ENCODE measurements at places on chromosomes 6 and 20.

DNA sequence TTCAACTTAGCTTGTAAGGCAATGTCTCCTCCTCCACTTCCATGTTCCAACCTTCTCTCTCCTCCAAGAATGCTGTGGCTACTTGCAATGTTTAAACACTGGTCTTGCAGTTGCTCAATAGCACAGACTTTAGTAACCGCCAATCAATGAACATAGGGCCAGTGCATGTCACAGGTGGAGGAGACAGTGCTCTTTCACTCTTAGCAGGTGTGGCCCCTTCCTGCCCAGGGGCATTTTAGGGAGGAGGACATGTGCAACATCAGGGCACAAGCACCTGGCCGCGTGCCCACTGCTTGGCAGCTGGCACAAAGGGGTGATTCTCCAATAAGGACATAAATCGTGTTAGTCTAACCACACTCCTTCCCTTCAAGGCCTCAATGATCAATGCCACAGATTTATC is 41.3 kb downstream of the ADGRF1 start:
- DNase-seq: peak; percentile 64

DNA sequence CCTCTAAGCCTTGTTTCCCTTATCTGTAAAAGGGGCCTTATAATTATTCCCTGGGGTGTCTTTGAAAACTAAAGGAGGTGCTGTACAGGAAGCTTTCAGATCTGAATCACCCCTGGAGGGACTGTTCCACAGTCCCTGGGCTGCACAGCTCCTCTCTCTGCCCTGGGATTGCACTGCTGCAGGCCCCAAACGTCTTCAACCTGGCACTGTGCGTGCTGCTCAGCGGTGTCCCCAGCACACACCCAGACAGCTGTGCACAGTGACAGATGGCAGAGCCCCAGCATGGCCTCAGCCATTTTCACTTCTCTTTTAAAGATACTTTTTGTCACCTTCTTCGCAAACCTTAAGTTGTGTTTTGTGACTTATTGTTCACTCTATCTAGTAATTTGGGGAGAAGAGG is 50.7 kb upstream of the INSM1 start:
- no peak for DNase-seq

- DNase-seq: no peak
These were observed 113.7 kb downstream of the FAM217A start for GRCh38 chr6:3965071-3965718.

DNA sequence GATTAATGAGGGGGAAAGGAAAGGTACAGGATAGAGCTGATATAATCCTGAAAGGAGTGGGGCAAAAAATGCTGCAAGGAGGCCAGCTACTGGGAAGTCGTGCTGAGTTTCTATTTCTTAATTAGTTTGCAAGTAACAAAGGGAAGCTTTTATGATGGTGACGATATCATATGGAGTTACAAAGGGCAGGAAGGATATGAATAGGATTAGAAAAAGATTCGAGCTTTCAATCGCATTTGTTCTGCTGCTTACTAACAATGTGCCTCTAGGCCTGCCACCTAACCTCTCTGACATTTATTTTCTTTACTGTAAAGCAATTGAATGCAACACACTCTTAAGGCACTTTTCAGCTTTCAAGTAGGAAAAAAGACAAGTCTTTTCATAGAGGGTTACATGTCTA is 219.2 kb downstream of the CLVS2 start:
- no peak for DNase-seq

- no peak for DNase-seq
These were observed 65.9 kb downstream of the CCN2 start for GRCh38 chr6:131885237-131885636.

DNA sequence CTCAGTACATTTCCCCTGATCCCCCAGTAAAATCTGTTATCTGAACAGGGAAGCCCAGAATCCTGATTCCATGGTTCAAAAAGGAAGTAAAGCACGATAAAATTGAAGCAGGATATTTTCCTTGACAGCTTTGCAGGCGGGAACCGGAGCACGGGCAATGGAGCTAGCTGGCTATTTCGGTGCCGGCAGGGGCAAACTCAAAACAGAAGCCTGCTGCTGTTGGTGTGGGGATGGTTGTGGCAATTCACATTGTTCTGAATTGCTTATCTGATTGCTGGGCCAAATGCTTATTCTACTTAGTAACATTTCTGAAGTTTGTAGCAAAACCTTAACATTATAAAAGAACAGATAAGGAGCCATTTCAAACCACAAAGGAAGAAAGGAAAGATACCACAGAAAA is 172.4 kb downstream of the MMS22L start:
- no peak for DNase-seq

DNA sequence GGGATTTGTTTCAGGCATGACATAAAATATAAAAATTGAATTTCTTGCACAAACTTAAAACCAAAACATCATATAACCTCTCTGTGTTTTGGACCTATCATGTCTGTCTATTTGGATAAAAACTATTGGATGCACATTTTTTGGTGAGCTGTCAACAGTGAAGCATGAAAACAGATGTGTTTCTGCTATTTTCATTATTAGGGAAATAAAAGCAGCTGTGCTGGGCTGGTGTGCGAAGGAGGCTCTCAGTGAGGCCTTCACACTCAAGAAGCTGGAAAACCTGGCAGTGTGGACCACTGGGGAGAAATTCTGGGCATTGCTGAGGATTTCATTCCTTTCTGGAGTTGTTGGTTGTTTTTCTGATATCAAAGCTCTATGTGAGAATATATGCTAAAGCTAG is 395.3 kb downstream of the GJA1 start:
- no peak for DNase-seq

DNA sequence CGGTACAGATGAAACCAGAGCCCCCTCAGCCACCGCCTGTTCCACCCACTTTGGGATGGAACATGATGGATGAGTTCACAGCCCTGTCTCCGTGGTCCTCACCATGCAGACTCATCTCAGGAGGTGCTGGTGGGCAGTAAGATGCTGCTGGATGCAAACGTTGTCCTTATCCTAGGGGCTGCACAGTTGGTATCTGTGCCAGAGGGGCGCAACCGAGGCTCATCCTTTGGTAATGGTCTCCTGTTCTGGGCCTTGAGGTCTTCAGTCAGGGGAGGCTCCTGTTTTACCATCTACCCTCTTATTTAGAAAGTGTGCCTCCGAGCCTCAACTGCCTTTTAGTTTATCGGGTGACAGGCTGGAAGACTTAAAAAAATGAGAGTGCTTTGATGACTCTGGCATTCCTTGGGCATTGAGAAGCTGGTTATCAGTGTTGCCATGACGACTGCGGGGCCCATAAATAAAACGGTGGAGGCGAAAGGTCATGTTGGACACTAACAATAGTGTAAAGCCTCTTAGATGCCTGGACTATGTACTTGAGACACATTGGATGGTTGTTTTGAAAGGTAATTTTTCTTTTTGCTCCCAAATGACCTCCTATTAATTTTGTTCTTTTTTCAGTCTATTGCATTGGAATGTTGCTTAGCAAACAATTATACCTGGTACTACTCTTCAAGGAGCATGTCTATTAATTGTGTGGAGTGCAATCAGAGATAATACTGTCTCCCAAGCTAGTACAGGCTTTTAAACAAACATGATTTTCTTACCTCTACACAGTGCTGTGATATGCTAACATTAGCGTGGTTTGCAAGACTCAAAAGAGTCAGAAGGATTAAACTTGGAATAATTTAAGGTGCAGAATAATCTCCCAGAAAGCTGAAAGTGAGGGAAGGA is 74.2 kb upstream of the DSP start:
- no peak for DNase-seq

DNA sequence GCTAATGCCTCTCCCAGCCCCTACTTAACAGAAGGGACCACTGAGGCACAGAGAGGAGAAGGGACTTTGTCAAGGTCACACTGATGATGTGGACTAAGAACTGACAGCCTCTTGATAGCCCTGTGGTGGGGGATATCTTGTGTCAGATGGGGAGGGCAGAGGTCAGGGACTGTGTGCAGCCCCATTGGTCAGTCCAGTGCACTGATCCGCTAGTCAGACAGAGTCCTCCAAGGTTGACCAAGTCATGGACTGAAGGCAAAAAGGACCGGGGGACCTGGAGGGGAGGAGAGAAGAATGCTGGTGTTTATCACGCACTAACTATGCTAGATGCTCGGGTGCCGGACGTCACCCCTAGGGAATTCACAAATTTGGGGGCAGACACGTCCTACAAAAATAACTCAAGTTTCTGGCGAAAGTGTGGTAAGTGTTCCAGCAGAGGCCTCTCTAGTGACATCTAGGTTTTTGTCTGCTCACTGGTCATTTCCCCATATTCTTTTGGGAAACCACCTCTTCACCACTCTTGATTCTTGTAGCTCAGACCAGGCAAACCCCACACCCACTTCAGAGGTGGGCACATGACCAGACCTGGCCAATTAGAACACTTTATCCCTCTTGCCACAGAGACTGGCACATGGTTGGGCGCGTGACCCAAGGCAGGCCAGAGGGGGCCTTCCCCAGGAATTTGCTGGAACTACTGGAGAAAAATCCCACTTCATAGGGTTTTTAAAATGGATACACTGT is 21.0 kb downstream of the TCF15 start:
- DNase-seq: no peak

- no peak for DNase-seq
These were observed 808.3 kb downstream of the TFAP2A start for GRCh38 chr6:9606435-9607134.

GRCh38 chr6:44854712-44855443 is 467.4 kb downstream of the CDC5L start:
- DNase-seq: no peak

DNA sequence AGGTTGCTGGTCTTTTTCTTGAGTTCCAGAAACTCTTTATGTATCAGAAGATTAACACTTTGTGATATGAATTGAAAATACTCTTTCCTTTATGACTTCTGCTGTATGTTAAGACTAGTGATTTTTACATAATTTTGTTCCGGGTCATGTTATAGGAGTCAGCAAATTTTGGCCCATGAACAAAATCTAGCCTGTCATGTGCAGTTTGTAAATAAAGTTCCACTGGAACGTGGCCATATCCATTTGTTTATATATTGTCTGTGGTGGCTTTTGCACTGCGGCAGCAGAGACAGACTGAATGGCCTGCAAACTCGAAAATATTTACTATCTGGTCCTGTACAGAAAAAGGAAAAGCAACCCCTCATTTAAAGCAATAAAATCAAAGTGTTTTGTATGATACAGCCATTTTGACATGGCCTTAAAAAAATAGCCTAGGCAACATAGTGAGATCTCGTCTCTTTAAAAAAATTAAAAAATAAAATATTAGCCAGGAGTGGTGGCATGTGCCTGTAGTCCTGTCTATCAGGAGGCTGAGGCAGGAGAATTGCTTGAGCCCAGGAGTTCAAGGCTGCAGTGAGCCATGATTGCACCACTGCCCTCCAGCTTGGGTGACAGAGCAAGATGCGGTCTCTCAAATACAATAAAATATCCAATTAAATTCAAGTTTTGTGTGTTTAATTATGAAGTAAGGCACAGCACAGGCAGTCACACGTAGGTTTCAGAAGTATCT is 36.9 kb downstream of the SNX9 start:
- DNase-seq: no peak

DNA sequence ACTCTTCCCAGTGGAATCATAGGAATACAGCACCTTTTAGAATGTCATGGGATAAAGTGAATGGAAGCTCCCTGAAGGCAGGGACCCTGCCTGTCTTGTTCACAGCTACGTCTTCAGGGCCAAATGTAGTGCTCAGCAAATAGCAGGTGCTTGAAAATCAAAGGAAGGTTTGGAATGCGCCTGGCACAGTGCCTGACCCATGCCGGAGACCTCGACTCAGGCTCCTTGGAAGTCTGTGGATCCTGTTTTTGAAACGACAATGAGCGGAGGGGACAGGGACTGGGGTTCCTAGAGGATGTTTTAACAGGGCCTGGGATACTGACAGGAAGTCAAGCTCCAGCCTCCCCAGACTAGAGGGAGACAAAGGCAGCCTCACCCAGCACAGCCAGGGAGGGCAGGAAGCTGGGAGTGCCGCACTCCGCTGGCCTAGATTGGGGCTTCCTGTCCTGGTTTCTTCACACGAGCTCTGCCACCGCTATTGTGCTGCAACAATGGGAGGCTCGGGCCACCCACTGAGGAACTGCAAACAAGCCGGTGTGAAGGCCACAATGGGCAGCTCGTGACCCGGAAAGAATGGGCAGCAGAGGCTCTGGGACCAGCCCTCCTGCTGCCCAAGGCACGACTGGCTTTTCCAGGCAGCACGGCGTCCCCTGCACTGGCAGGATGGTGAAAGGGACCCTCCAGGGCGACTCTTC is 76.7 kb downstream of the PREX1 start:
- no peak for DNase-seq

DNA sequence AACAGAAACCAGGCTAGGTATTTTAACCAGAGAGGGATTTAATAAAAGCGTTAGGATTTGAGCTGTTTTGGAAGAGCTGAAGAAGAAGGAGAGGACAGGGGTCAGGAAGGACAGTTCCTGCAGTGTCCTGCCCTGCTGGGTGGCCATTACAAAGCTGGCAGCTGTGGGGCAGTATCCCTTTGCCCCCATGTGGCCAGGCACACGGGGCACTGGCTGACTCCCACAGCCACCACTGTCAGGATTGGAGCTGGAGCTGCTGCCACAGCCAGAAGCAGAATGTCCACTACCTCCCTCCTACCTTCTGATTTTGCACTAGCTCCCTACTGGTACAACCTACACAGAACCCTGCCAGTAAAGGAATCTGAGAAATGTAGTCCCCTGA is 46.5 kb downstream of the SLC22A3 start:
- no peak for DNase-seq

GRCh38 chr20:33518071-33518470 is 28.2 kb downstream of the CBFA2T2 start:
- DNase-seq: no peak

GRCh38 chr6:122416825-122417224 is 17.4 kb downstream of the HSF2 start:
- DNase-seq: peak; percentile 57

- DNase-seq: no peak
These were observed 3.9 kb downstream of the ROMO1 start for GRCh38 chr20:35702824-35703695.

GRCh38 chr6:167824591-167825331 is 1.9 kb upstream of the AFDN start:
- no peak for DNase-seq

DNA sequence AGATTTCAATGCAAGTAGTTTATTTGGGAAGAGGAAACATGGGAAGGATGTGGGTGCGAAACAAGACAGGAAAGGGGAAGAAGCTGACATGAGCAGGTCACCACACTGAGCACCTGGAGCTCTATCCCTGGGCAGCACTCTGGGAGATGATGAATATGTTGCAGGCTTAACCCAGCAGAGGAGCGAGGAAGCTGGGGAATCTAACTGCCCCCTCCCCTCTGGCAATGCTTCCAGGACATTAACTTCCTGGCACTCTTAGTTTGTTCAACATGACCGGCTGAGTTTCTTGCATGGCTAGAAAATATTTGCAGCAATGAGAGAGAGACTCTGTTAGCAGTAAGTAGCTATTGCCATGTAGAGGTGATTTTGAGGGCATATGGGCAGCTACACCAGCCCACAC is 4.9 kb upstream of the ADA start:
- no peak for DNase-seq

DNA sequence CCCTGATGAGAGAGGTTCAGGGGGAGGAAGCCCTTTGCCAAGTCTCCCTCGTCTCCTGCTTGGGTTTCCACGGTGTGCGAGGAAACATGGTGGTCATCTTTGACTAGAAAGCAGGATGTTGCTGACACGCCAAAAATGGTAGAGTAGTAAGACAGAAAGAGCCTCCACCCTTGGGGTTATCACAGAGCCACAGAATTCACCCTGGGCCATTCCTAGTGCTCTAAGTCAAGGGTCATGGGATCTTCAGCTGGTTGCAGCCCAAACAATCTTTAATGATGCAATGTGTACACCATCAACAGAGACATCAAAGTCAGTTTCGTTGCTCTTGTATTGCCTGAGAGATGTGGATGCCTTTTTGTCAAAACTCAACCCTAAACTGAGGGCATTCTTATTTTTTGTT is 201.9 kb downstream of the LY86 start:
- no peak for DNase-seq

Data from NCI-H1105 treated with DMSO at 0.1 percent for 48 hours (cell line).